ENCODE measurements at places on chromosomes 4 and X.

DNA sequence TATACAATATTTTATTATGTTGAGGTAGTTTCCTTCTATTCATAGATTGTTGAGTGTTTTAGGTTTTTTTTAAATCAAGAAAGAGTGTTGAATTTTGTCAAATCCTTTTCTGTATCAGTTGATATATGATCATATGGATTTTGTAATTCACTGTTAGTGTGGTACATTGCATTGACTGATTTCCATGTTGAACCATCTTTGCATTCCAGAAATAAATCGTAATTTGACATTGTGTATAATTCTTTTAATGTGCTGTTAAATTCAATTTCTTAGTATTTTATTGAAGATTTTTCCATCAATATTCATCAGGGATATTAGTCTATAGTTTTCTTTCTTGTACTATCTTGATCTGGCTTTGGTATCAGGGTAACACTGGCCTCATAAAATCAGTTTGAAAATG, 103.8 kb downstream of the LRBA start:
- no peak for DNase-seq

DNA sequence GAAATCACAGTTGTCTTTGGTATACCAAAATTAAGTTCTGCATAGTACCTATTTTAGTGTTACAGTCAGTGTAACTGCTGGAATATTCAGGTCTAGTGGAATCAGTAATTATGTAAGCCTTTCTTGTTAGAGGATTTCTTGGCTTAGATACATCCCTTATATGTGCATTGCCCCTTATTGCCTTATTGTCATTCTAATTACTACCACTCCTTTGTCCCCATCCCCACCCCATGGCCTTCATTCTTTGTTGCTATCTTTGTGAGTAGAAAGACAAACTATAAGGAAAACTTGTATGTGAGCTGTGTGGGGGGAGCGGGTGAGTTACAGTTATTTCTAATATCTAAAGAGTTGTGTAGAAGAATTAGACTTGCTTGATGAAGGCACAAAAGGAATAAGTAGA, 36.9 kb upstream of the RPA4 start:
- DNase-seq = no peak

DNA sequence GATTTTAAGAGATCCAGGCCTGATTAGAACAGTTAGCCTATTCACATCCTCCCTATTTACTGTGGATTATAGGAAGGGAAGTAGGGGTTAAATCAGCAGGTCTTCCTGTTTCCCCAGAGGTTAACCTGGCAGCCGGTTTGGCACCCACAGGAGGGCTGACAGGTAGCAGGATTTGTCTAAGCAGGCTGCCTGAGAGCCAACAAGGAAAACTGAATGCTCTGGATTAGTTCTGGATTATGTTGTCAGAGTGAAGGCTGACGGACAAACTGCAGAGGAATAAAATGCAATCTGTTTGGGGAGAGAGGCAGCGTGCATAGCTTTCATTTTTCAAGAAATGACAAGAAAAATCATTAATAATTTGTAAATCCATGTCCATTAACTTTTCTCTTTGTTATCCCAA, 397.1 kb upstream of the FAM241A start:
- DNase-seq = no peak

- no peak for DNase-seq
Observed at GRCh38 chr4:165198329-165198728, 9.0 kb upstream of the KLHL2 start.

GRCh38 chr4:79927931-79928330, 145.1 kb downstream of the ANTXR2 start:
- DNase-seq = no peak
